Stimulated activated CD8-positive, alpha-beta memory T cell treated with anti-CD3 and anti-CD28 coated beads, Interleukin-2, amount 100 ng/mL, for 1 hour (primary cell): ENCODE measurements at places on chromosomes 5 and 9.

GRCh38 chr5:99248066-99248465 lies 319.3 kb upstream of the CHD1 start:
- no peak for DNase-seq

- DNase-seq, result no peak
Observed at GRCh38 chr5:60929024-60929423, 15.8 kb downstream of the ERCC8 start.

DNA sequence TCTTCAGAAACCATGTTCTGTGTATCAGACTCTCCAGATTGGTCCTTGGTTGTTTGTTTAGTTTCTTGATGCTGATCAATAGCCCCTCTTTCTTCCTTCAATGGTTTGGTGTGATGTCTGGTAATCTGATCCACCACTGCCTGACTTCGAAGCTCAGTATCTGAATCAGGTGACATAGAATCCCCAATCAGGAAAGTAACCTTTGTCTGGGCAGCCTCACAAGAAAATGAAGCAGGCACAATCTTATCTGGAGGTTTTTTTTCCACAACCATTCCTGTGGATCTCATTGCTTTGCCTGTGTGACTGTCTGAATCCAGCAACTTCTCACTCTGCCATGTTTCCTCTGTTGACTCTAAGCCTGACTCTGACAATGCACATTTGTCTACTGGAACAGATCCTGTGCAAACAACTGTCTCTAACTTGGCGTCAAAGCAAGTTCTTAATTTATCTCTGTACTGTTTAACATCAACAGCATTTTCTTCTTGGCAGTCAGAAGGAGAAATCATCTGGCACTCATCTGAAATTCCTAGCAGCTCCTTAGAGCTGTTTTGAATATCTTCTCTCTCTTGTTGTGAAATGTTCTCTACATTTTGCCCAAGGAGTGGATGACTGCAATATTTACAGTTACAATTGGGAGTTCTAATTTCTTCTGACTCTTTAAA lies 37.1 kb upstream of the RAPGEF6 start:
- no peak for DNase-seq

DNA sequence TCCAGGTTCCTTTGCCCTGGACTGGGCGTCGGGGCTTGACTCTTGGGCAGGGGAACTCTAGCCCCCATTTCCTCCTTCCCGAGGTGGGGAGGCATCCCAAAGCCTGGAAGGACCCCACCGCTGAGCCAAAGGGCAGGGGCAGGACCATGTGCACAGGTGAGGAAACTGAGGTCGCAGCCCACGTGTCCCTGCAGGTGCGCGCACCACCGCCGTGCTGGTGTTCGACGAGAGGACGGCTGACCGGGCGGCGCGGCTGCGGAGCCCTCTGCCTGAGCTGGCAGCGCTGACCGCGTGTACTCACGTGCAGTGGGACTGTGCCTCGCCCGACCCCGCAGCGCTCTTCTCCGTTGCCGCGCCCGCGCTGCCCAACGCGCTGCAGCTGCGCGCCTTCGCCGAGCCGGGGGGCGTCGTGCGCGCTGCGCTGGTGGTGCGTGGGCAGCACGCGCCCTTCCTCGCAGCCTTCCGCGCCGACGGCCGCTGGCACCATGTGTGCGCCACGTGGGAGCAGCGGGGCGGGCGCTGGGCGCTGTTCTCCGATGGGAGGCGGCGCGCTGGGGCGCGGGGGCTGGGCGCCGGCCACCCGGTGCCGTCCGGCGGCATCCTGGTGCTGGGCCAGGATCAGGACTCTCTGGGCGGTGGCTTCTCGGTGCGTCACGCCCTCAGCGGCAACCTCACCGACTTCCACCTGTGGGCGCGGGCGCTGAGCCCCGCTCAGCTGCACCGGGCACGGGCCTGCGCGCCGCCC lies 2.8 kb downstream of the ADGRD2 start:
- no peak for DNase-seq

DNA sequence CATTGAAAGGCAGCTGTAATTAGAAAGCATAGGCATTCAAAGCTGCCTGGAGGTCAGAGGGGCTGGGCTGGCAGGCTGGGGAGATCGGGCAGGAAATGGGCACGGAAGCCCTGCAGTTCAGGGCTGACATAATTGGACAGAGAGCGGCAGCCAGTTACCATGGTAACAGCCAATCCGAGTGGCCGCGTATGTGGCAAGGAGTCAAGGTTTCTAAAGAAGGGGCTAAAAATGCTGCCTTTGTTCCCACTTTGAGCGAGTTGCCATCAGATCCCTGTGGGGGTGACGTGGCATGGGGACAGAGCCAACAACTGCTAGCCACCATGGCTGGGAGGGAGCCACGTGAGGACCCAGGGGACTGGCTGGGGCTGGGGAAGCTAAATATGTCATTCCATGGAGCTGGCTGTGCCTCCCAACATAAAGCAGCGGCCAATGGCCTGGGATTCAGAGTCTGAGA lies 44.7 kb upstream of the NDFIP1 start:
- DNase-seq, result peak; percentile 2

DNA sequence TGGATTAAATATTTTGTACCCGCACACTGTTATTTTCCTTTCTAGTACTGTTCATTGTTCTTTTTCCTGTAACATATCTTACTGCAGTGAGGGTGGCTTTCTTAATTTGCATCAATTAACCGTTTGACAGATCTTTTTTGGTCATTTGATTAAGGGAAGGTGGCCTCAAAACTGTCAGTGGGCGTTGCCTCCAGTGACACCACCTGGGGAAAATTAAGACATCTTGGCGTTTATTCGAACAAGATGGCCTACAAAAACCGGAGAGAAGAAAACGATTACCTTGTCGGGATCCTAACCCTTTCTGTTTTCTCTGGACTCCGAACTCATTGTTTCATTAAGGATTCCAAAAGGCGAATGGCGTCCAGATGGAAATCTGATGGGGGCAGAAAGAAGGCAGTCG lies 2.0 kb downstream of the BASP1 start:
- DNase-seq, result no peak

DNA sequence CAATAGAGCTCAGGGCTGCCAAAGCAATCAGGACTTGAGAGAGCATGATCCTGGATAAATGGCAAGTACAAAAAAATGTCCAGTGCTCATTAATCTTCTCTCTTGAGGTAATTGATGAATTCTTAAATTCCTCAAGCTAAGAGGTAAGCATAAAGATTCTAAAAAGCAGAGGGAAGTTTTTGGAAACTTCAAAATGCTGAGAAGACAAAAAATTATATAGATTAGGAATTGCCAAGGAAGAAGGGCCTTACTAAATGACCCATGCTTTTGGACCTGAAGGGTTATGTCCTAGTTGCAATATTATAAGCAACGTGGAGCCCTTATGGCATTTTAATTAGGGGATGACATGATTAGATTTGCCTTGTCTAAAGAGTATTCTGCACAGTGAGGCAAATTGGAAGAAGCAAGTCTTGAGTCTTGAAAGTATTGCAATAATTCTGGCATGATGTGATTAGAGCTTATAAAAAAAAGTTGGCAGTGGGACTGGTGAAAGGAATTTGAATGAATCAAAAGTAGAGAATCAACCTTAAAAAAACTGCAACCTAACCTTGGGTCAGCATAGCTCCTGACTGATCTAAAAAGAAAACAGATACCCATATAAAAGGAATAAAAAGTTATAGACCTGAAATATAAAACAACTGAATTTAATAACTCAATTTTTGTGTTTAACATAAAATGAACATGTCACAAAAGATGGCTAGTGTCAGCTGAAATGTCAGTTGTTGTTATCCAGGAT lies 323.8 kb upstream of the ARRDC3 start:
- DNase-seq, result no peak

GRCh38 chr5:178384816-178385495 lies 152.4 kb upstream of the PHYKPL start:
- no peak for DNase-seq

GRCh38 chr9:124420991-124421543 lies 5.8 kb upstream of the PSMB7 start:
- DNase-seq, result no peak

GRCh38 chr5:120306303-120306702 lies 157.8 kb upstream of the PRR16 start:
- no peak for DNase-seq

DNA sequence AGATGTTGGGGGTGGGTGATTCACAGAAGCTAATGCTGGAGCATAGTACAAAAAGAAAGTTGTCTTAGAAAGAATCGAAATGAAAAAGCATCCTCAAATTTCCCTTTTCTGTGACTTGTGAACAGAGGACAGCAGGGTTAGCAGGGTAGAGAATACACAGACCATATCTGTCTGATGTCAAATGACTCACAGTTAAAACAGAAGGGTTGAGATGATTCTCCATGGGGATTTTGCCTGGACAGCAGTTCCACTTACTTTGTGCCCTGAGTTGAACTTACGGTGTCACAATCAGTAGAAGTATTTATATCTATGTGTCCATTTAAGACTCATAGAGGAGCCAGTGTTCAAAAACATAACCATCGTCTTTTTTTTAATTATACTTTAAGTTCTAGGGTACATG lies 801.6 kb downstream of the KCTD16 start:
- DNase-seq, result no peak

- no peak for DNase-seq
Observed at GRCh38 chr9:78609450-78609849, 312.5 kb downstream of the PSAT1 start.

- DNase-seq, result no peak
Observed at GRCh38 chr5:147743678-147744374, 38.7 kb downstream of the JAKMIP2 start.

DNA sequence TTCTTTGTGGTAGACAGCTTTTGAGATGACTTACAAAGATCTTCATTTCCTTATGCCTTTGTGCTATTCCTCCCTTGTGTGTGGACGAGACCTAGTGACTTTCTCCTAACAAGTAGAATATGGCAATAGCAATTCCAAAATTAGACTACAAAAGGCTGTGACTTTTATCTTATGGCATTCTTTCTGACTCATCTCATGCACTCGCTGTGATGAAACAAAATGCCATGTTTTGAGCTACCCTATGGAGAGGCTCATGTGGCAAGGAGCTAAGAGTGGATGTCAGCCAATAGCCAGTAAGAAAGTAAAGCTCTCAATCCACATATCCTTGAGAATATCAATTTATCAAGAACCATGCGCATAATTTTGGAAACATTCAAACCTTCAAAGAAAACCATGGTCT lies 380.5 kb upstream of the SMC2 start:
- no peak for DNase-seq

DNA sequence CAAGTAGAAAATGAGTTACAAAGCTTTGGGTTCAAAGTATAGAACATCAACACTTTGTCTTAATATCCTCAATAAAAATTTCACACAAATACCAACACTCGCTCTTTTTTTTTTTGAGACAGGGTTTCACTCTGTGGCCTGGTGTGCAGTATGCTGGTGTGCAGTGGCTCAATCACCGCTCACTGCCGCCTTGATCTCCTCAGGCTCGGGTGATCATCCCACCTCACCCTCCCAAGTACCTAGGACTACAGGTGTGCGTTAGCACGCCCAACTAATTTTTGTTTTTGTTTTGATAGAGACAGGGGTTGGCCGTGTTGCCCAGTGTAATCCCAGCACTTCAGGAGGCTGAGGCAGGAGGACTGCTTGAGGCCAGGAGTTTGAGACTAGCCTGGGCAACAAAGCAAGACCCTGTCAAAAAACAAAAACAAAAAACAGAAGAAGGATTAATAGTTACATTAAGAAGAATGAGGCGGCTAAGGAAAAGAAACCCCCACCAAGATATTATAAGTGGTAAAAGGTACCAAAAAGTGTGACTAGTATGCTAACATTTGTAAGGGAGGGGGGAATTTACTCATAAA lies 20.3 kb downstream of the FNBP1 start:
- DNase-seq, result no peak

GRCh38 chr9:121160025-121160424 lies 41.6 kb downstream of the RAB14 start:
- DNase-seq, result no peak

- DNase-seq, result no peak
Observed at GRCh38 chr5:9624196-9624947, 5.8 kb downstream of the TAS2R1 start.

DNA sequence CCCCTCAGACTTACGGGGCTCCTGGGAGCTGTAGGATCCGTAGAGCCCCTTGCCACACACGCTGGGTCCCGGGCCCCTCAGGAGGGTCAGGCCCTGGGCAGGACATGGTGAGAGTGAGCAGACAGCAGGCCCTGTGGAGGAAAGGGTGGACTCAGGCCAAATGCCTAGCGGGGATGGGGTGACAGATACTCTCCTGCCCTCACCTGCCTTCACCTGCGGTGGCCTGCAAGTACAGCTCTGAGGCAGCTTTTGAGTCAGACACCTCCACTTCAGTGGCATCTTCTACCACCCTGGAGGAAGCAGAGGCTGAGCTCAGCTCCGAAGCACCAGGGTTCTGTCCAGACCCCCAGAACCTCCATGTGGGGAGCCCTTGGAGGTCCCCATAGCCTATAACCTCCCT lies 26.2 kb downstream of the SLC35A4 start:
- no peak for DNase-seq

DNA sequence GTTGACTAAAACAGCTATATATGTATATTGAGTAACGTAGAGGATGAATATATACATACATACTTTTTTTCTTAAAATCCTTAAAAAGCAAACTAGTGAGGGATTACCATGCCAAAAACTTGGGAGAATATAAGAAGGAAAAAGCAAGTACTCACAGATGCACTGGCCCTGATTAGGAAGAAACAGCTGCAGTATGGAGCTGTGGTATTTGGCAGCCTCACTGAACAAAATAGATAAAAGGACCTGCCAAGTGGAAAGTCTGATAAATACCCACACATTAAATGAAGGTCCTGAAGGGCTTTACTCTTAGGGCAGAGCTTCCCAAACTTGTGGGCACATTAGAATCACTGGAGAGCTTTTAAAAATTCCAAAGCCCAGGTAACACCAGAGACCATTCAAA lies 80.6 kb downstream of the FEM1C start:
- DNase-seq, result no peak

GRCh38 chr5:174559141-174559540 lies 165.2 kb upstream of the MSX2 start:
- no peak for DNase-seq

- no peak for DNase-seq
Observed at GRCh38 chr5:116574367-116575325, at the start of gene SEMA6A. Gene SEMA6A, minus strand, starts transcription at chr5:116574823. Its CDS starts 69,879 bp downstream, at chr5:116504944.
